ENCODE measurements at places on chromosomes 1 and 21.

- no peak for DNase-seq
Measured at GRCh38 chr1:48744032-48744431, 32.7 kb downstream of the BEND5 start.

- DNase-seq = no peak
Measured at GRCh38 chr1:64526312-64526711, 56.4 kb downstream of the CACHD1 start.

- no peak for DNase-seq
Measured at GRCh38 chr21:45250914-45251634, 36.6 kb downstream of the POFUT2 start.

- no peak for DNase-seq
Measured at GRCh38 chr1:179169616-179170467, 59.6 kb downstream of the ABL2 start.

DNA sequence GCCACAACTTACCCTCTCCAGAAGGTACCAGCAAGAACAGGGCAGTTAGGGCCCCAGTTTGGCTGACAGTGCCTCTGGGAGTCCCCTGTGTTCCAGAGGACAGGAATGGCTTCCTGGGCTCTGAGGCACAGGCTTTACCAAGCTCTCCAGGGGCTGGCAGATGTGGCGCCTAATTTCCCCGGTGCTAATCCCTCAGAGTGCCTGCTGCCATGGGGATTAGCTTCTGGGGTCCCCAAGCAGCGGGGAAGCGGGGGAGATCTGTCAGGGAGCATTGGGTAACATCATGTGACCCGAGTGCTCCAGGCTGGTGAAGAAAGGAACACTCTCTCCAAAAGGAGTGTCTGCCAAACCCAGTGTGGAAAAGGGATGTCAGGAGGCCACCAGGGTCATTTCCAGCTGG, at the start of gene LACTBL1:
LACTBL1 (minus strand) TSS at position 107 of the 400 bp plus-strand sequence. CDS start 550 bp downstream, outside the sequence.
- no peak for DNase-seq

DNA sequence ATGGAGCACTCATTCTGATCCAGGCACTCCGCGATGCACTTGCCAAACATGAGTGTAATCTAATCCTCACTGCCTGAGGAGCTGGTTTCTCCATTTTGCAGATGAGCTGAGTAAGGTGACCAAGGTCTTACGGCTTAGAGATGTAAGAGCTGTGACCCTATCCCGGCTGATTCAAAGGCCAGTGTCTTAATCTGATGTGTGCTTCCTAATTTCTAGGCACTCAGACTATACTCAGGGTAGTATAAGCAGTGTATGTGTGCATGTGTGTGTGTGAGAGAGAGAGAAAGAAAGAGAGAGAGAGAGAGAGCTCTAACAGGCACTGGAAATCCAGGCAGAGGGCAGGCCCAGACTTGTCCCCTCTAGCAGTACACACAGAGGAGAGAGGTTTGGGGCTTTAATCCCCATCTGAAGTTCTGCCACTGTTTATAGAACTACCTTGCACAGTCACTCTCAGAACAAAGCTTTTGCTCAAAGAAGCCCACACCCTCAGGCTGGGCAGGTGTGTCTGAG, 188.2 kb downstream of the ZBTB18 start:
- peak; percentile 56 for DNase-seq

All from GM12865 (cell line).